T-helper 1 cell (primary cell): ENCODE measurements at places on chromosomes 3 and 15.

DNA sequence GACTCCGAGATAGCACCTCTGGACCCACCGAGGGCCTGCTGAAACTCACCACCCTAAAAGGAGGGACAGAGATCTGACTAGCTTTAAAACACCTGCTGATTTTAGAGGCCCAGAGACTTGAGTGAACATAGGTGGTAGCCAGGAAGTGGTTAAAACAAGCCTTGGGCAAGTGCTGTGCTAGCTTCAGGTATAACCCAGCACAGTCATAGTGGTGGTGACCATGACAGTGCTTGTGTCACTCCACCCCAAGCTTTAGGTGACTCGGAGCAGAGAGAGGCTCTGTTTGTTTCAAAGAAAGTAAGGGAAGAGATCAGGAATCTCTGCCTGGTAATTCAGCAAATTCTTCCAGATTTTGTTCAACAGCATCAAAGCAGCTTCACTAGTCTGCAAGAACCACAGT, 641.1 kb upstream of the BCHE start:
- no peak for DNase-seq

DNA sequence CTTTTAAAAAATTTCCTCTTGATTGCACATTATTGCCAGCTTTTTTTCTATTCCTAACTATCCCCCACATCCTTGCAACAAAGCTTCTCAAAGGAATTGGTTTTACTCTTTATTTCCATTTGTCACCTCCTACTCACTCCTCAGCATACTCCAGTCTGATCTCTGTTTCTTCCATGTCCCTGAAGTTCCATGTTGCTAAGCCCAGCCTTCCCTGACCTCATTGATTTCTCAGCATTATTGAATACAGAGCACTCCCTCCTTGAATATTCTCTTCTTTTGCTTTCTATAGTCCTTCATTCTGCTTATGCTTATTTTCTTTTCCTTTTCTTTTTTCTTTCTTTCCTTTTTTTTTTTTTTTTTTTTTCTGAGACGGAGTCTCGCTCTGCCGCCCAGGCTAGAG, 10.7 kb downstream of the ARID3B start:
- no peak for DNase-seq

GRCh38 chr3:9770276-9770812, 597 bp upstream of the CAMK1 start:
- DNase-seq = no peak

- no peak for DNase-seq
Measured at GRCh38 chr15:84697236-84697990, 18.5 kb downstream of the SEC11A start.

DNA sequence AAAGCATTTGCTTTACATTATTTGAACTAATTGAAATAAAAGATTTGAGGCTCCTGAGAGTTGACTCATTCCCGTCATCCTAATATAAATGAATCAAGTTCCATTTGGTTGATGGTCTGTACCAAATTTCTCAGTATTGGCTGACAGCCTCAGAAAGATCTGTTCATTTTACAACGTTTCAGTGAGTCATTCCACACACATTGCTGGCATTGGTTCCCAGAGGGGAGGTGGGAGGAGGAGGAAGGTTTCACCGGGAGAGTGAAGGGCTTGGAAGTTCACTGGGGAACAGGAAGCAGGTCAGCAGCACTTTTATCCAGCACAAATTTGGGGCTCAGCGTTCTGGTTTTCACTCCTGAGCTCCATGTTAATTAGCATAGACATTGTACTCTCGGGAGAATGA, 176.7 kb upstream of the CADPS start:
- no peak for DNase-seq

GRCh38 chr3:160644491-160644890, 32.5 kb upstream of the ARL14 start:
- DNase-seq = no peak

DNA sequence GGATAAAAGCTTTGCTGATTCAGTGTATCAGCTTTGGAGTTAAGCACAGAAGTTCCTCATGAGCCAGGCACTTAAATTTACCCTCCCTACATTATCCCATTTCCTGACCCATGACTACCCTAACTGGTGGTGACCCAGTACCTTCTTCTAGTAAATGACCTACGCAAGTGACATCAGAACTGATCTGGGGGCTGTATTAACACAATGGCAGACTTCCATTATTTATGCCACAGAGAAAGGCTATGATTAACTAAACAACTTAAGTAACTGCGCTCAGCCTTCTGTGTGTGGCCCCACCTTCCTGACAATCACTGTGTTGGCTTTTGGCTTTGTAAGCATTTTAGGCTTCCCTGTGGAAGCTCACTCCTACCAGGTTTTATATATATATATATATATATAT, 1.9 kb downstream of the MB21D2 start:
- DNase-seq = no peak

GRCh38 chr3:81315030-81315429, 446.4 kb downstream of the GBE1 start:
- DNase-seq = no peak

- DNase-seq = no peak
Measured at GRCh38 chr15:79977431-79978054, 6.5 kb upstream of the BCL2A1 start.

GRCh38 chr15:47398594-47398993, 318.7 kb upstream of the SEMA6D start:
- DNase-seq = no peak

DNA sequence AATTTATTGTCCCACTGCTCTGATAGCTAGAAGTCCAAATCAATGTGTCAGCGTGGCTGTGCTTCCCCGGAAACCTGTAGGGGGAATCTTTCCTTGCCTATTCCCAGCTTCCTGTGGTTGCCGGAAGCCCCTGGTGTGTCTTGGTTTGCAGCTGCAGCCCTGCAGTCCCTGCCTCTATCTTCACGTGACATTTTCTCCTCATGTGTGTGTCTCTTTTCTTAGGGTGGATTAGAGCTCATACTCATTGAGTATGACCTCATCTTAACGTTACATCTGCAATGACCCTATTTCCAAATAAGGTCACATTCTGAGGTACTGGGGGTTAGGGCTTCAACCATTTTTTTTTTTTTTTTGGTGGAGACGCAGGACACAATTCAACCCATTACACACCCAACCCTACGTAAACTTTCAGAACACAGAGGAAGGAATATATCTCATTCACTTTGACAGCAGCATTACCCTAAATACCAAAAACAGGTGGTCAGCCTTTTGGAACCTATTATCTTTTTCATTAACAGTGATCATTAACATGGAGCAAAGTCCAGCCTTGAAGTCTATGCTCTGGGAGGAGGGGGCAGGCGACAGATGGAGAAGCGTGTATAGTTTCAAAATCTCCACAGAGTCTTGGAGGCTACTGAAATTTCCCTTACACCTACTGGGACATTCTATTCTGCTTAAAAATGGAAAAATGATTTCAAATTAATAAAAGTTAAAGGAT, 88.6 kb downstream of the RYK start:
- no peak for DNase-seq

DNA sequence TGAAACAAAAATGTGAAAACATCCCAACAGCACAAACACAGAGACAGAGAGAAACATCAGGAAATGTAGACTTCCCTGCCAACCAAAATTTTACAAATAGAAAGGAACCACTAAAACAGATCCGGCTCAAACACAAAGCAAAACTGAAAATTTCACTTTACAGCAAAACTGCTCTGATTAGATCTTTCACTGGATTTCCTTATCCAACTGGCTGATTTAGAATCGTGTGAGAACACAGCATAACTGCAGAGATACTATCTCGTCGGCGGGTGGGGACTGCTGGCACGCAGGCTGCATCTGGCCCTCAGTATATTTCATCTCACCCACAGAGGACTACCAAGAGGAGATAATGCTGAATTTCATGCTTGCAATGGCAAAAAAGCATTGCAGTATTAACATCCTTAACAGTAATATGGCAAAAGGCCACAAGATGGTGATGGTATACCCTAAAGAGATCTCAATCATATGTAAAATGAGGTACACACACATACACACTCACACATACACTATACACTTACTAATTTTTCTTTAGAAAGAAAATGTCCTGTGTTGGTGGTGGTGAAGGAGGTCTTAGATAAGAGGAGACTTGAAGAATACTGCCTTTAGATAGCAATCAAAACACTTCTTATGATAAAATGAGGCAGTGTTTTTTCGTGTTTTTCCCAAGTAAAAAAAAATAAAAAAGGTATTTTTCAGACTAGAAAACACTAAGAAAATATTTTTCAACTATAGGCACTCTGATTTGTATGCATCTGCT, 10.6 kb upstream of the LEO1 start:
- no peak for DNase-seq

- no peak for DNase-seq
Measured at GRCh38 chr3:127542441-127542952, 48.0 kb downstream of the TPRA1 start.

GRCh38 chr15:99050328-99050980, 42.9 kb upstream of the PGPEP1L start:
- no peak for DNase-seq

- no peak for DNase-seq
Measured at GRCh38 chr15:64089543-64090280, 3.9 kb downstream of the CIAO2A start.

- no peak for DNase-seq
Measured at GRCh38 chr3:155064920-155065319, 15.2 kb upstream of the MME start.

- DNase-seq = no peak
Measured at GRCh38 chr3:122795674-122796195, 866 bp downstream of the SLC49A4 start.

DNA sequence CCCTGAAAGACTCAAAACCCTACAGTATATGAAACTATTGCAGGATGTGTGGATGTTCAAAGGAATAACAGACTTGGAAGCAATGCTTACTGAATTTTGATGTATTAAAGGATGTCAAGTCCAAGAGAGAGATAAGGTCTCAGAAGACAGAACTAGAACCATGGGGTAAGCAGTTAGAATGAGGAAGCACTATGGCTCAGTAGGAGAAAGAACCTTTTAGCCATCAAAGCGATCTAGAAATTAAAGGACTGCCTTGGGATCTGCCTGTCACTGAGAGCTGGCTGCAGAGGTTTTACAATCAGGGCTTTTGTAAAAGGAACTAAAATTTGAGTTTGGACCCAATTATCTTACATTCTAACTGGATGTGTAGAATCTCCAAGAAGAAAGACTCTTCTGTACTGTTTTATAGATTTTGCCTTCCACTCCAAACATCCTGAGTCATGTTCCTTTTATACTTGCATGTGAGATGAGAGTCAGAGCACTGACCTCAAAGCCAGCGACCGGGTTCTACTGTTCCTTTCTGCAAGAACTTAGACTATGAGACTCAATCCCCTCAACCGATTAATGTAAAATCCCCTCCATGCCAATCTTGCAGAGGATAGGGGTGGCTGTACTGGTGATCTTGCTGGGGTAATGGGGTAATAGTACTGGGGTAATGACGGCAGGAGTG, 412.3 kb upstream of the TPRG1 start:
- no peak for DNase-seq

- no peak for DNase-seq
Measured at GRCh38 chr15:77544162-77544561, 88.5 kb downstream of the LINGO1 start.

- no peak for DNase-seq
Measured at GRCh38 chr3:136332776-136333175, 82.6 kb downstream of the PCCB start.

DNA sequence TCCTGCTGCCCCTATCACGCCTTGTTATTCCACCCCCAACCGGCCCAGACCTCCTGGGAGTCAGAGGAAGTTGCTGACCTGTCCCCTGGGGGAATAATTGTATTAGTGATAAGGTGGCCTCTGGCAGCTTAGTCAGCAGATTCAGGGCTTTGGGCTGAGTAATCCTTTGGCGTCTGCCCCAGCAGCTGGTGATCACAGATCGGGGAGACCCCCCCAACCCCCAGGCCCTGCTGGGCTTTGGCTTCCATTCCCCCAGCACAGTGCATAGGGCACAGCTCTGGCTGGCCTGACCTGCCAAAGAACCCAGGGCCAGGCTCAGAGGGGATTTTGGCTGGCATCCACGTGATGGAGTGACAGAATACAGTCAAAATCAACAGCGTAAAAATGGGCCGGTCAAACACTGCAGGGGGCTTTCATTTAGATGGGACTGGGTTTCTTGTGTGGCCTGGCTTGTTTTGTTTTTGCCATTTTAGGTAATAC, 3.9 kb upstream of the NR2E3 start:
- no peak for DNase-seq

DNA sequence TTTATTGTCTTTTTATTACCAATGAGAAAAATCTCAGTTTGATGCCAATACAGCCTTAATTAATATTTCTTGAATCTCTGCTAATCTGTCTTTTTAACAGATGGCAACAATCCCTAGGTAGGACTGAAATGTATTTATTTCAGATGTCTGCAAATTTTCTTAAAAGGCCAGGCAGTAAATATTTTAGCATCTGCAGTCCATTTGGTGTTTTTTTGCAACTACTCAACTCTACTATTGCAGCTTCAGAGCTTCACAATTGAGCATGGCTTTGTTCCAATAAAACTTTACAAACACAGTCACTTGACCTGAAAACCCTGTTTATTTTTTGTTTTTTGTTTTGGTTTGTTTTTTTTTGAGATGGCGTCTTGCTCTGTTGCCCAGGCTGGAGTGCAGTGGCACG, 82.7 kb downstream of the RARB start:
- DNase-seq = no peak

DNA sequence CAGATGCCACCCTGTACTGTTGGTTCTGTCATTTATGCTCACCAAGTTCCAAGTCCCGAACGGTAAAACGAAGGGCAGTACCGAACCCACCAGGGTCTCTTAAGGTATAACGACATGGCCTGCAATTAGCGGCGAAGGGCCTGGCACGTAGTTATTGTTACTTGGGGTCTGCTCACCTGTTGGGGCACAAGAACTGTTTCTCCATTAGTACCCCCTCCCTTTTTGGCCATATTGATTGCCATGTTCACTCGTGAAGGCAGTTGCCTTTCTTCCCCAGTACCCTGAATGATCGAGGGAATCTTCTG, 435 bp downstream of the IL17RB start:
- no peak for DNase-seq

GRCh38 chr3:172517859-172518466, 5.3 kb downstream of the TNFSF10 start:
- peak; percentile 89 for DNase-seq

DNA sequence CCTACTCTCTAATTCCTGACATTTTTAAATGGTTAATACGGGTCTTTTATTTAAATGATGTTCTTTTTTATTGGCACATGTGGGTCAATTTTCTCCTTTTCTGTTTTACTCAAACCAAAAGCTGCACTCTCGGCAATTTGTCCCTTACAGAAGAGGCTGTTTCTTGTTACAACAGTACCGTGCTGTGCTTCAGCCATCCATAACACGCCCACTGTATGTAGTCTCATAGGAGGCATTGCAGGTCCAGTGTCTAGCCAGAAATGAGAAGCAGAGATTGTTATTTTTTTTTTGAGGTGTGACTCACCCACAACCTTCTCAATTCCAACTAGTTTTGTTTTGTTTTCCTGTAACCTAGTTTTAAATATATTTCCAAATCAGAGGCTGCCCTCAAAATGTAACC, 164.6 kb downstream of the GMNC start:
- no peak for DNase-seq

DNA sequence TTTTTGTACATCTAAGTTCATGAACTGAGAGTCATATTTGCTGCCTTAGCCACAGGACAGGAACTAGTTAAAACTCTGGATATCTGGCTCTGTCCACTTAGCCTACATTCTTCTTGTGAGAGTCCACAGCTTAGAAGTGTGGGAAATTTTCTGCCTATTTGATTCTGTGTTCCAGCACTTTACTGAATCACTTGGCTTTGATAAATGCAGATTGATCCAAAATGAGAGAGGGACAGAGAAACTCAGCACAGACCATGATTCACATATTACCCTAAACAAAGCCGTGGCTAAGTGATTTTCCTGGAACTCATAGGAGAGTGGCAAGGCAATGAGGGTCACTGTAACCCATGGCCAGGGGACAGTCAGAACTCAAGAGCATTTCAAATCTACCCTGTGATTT, 87.5 kb upstream of the CADPS start:
- no peak for DNase-seq
